NCI-H1417 treated with DMSO at 0.1 percent for 48 hours (cell line): ENCODE measurements at places on chromosomes 3 and 15.

- DNase-seq = no peak
These were observed 33.6 kb downstream of the BTD start for GRCh38 chr3:15635121-15635661.

DNA sequence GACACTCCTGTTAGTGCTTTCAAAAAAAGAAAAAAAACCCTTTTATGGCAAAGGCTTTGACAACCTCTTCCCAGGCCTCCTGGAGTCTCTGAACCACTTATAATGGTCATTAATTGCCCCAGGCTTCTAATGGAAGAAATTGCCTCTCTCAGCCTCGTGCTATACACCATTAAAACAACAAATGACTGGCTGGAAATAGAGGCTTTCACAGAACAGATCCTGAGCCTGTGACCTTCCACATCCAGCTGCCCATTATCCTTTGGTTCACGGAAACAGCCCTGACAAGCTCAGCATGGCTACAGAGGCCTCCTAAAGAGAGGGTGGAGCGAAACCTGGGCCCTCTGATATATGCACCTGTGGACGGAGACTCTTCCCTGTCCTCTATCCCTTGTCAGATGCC, 26.8 kb upstream of the MKRN3 start:
- DNase-seq = peak; percentile 95

GRCh38 chr3:188584958-188585689, 431.2 kb downstream of the LPP start:
- DNase-seq = no peak

DNA sequence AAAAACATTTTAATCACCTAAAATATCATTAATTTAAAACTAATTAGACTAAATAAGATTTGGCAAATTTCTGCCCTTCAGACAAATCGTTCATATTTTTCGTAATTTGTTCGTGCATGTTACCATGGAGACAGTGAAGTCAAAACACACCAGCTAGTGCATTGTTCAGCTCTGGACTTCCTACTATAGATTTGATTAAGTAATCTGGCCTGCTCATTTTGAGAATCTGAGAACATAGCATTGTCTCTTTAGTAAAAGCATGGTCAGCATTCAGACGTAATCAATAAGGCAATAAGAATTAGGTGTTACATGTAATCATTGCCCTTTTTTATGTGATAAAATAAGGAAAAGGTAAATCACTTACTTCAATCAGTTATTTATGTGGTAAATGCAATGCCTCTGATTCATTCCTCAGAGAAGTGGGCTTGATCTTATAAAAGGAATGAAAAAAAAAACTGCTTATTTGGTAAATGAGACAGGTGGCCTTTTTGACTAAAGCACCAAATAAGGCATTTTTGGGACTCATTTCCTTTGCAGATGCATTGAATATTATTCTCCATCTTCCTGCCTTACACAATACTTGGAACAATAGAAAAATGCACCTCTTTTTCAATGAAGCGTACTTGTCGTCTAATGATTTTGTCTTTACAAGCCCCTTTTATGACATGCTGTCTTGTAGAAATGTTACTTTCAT, 84.5 kb upstream of the FNDC3B start:
- DNase-seq = no peak

- DNase-seq = no peak
These were observed 34.5 kb downstream of the SLC6A20 start for GRCh38 chr3:45761831-45762230.

- no peak for DNase-seq
These were observed 7.5 kb downstream of the INAFM2 start for GRCh38 chr15:40331026-40331425.

DNA sequence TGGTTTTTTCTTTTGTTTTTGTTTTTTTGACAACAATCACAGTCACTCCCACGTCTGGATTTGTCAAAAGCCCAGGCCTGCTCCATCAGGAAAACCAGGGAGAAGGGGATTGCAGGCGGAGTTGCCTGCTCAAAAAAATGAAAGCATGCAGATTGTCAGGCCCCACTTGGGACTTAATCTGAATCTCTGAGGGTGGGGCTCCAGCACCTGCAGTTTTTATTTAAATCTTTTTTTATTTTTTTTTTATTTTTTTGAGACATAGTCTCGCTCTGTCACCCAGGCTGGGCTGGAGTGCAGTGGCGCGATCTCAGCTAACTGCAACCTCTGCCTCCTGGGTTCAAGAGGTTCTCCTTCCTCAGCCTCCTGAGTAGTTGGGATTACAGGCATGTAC, 140.9 kb downstream of the FOXP1 start:
- DNase-seq = no peak
